Fibroblast of skin of left quadriceps (primary cell): ENCODE measurements at places on chromosomes 12 and 14.

GRCh38 chr12:52361553-52361952 is 5.7 kb downstream of the KRT85 start:
- DNase-seq = no peak

DNA sequence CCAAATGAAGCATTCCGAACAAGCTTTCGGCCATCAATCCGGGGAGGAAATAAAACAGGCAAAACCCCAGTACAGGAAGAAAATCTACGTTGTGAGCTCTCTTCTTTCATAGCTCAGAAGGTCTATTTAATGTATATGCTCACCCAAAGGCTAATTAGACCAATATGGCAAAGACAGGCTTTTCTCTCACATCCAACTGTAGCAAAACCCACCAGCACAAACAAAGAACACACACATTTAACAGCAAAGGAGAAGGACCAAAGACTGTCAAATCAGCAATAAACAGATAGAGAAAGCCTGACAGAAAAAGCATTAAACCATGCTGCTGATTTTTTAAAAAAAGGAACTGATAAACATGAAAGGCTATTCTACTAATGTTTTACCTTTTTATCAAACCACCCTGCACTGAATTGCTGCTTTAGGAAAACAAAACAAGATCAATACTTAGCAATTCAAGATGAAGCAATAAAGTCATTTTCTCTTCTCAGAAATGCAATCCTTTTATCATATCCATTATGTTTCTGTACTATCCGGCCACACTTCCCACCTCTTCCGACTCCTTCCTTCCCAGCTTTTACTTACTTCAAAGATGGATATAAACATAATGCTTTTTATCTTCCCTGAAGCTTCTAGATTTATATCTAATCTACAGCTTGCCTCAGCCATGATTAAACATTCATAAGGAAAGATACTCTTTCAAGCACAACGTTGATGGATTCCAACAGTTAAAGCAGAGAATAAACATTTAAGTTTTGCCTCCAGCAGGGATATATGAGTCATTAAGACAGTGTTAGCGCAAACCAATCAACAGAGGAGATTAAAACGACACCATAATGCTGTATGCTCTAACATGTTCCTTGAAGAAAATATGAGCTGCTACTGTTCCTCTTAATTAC is 74.6 kb upstream of the BBS10 start:
- DNase-seq = no peak

- DNase-seq = no peak
Observed at GRCh38 chr14:68998062-68998461, 19.0 kb upstream of the ACTN1 start.

DNA sequence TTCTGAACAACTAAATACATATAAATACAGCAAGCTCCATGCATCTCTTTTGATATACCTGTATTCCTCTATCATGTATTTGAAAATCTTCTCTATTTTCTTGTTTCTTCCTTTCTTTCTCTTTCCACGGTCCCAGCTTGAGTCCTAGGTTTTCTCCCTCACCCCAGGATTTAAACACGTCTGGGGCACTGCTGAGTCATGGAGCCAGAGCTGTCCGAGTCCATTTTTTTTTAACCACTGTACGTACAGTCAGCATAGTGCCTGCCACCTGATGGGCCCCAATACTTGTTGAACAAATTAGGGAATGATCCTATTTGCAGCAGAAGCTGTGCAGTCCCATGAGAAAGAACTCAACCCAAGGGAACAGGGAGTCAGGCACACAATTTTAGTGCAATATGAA is 158.1 kb downstream of the ATP23 start:
- no peak for DNase-seq

- no peak for DNase-seq
Observed at GRCh38 chr12:94561943-94562411, 88.4 kb downstream of the TMCC3 start.

- DNase-seq = peak; percentile 74
Observed at GRCh38 chr12:3168223-3169221, 91.3 kb downstream of the TSPAN9 start.

- DNase-seq = no peak
Observed at GRCh38 chr12:8913702-8914032, 642 bp upstream of the PHC1 start.

DNA sequence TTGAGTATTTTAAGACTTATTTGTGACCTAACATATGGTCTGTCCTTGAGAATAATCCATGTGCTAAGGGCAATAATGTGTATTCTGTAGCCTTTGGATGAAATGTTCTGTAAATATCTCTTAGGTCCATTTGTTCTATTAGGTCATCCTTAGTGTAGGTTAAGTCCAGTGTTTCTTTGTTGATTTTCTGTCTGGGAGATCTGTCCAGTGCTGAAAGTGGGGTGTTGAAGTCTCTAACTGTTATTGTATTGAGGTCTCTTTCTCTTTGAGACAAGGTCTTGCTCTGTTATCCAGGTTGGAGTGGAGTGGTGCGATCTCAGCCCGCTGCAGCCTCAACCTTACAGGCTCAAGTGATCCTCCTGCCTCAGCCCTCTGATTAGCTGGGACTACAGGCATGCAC is 108.0 kb downstream of the FIGNL2 start:
- no peak for DNase-seq

GRCh38 chr12:132137483-132138125 is 6.5 kb downstream of the DDX51 start:
- DNase-seq = no peak
